ENCODE measurements at places on chromosomes 7 and 10.

DNA sequence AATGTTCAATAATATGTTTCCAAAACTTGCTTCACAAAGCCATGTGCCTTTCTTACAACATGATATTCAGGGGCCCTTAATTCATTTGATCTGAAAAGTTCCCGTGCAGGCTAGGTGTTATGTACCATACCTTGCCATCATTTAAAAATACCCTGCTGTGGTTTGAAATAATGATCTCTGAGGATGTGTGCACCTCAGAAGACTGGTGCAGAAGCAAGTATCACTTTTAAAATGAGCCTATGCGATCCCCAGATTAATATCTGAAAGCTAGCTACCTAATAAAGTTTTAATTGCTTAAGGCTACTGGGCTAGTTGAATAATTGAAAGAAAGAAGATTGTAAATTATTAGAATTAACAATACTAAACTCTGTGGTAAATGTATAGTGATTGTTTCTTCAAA lies 262.4 kb downstream of the CDK14 start:
- no peaks in the 10 kb centered on the region for H3K27me3 ChIP-seq
- DNase-seq: no peak

DNA sequence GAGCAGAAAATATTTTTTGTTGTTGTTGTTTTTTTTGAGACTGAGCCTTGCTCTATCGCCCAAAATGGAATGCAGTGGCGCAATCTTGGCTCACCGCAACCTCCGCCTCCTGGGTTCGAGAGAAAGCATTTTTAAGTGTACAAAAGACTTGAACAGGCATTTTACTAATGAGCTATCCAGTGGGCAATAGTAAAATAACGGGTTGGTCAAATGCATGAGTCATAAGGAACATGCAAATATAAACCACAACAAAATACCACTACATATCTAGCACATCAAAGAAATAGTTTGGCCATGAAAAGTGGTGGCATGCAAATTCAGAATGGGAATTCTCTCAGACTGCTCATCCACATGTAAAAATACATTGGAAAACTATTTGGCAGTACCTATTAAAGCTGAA lies 71.7 kb upstream of the TMEM106B start:
- no peak for DNase-seq
- no peak overlapping the region for H3K27ac ChIP-seq
- no peak overlapping the region for H3K4me3 ChIP-seq
- peaks cover 1% of the 10 kb centered on the region for H3K27me3 ChIP-seq
- no peaks in the 10 kb centered on the region for H3K36me3 ChIP-seq

GRCh38 chr7:80826520-80827238 lies 92.2 kb downstream of the SEMA3C start:
- no peak overlapping the region for H3K27ac ChIP-seq
- no peaks in the 10 kb centered on the region for H3K36me3 ChIP-seq
- no peaks in the 10 kb centered on the region for H3K4me1 ChIP-seq
- H3K27me3 ChIP-seq: no peaks in the 10 kb centered on the region
- no peak for DNase-seq
- no peak overlapping the region for H3K4me3 ChIP-seq

- H3K4me3 ChIP-seq: no peak overlapping the region
- H3K36me3 ChIP-seq: no peaks in the 10 kb centered on the region
- peaks cover 7% of the 10 kb centered on the region for H3K27me3 ChIP-seq
Observed at GRCh38 chr10:69838853-69839252, 37.1 kb downstream of the COL13A1 start.

- no peaks in the 10 kb centered on the region for H3K4me1 ChIP-seq
- H3K4me3 ChIP-seq: no peak overlapping the region
- H3K27me3 ChIP-seq: no peaks in the 10 kb centered on the region
Observed at GRCh38 chr10:95411635-95412034, 120.8 kb upstream of the PDLIM1 start.

DNA sequence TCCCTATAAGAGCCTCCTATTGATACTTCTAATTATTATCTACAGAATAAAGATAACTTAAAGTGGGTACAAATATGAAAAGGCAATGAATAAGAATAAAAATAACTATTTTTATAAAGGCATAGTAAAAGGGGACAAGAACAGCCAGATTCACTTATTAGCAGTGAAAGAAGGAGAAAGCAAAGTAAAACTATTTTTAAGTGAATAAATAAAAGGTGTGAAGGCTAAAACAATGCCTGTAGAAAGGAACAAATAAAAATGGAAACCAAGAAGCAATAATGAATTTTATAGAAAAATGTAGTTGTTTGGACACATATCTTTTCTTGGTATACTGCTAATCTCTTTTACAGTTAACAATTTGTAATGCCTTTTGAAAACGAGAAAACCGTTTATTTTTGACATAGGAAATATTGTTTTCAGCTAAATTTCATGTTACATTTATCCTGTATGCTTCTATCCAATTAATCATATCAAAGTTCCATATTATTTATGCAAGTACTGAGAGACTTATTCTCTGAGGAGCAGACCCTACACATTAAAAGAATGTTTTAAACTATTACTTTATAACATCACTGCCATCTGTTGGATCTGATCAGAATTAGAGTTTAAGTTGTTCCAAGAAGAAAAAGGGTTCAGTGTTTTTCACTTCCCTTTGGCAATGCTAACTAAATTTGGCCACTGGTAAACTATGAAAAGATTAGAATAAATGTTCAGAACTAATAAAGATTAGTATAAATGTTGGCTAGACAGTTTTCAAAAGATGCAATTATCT lies 59.1 kb downstream of the ARMC3 start:
- no peaks in the 10 kb centered on the region for H3K36me3 ChIP-seq
- no peaks in the 10 kb centered on the region for H3K27me3 ChIP-seq
- no peak overlapping the region for H3K4me3 ChIP-seq
- no peak overlapping the region for H3K27ac ChIP-seq

- peaks cover 38% of the 10 kb centered on the region for H3K36me3 ChIP-seq
- H3K4me1 ChIP-seq: peaks cover 9% of the 10 kb centered on the region
- H3K27me3 ChIP-seq: no peaks in the 10 kb centered on the region
- H3K27ac ChIP-seq: no peak overlapping the region
- DNase-seq: no peak
- H3K4me3 ChIP-seq: no peak overlapping the region
Observed at GRCh38 chr10:111015181-111015580, 61.6 kb upstream of the ADRA2A start.

DNA sequence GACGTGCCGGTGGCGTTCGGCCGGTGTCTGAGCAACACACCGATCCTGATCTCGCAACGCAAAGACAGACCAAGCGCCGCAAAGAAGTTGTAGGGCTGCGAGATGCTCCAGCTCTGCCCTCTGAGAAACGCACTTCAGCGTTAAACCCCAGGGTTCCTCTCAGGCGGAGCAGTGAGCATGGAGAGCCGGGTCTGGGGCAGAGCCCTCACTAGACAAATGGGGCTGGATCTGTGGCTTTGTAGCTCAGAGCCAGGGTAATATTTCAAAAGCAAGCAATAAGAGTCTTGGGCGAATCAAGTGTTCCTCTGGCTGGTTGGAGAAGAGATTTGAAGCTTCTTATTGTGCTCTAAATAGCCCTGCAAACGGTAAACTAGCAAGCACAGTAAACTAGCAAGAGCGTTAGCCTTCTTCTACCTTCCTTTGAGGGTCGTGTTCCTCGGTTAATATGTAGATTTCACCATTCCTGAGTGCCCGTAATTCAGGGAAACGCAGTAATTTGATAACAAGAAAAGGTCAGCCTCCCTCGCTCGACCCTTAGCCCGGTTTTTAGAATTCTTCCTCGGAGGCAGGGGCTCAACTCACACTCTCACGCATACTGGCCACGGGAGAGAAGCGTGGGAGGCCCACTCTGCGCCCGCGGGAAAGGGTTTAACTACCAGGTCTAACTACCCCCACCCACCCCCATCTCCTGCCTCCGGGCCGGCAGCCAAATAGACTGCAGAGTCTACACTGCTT lies 6.7 kb downstream of the SKAP2 start:
- no peak for DNase-seq
- no peak overlapping the region for H3K4me3 ChIP-seq
- peaks cover 7% of the 10 kb centered on the region for H3K4me1 ChIP-seq
- no peaks in the 10 kb centered on the region for H3K36me3 ChIP-seq
- peaks cover 50% of the 10 kb centered on the region for H3K27me3 ChIP-seq

GRCh38 chr7:140222814-140223213 lies 46.0 kb upstream of the KDM7A start:
- H3K27ac ChIP-seq: no peak overlapping the region
- H3K36me3 ChIP-seq: no peaks in the 10 kb centered on the region
- peaks cover 36% of the 10 kb centered on the region for H3K4me1 ChIP-seq
- no peaks in the 10 kb centered on the region for H3K27me3 ChIP-seq
- no peak for DNase-seq

DNA sequence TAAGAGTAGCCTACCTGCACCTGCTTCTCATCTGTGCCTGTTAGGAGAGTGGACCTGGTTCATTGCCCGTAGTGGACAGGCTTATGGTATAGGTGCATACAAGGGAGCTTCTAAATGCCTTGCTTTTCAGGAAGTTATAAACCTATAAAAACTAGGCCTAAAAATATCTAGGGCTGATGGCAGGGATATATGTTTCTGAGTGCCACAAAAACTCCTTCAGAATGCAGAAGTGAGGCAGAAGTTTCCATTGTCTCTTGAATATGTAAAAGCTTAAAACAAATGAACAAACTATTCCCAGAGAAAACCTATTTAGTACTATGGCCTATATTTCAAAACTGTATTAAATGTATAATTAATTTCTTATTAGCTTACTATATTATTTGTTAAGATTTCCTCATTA lies 91.8 kb downstream of the RNLS start:
- H3K36me3 ChIP-seq: no peaks in the 10 kb centered on the region
- H3K4me1 ChIP-seq: peaks cover 15% of the 10 kb centered on the region
- no peak for DNase-seq
